Frontal cortex (tissue), 4 donors: ENCODE measurements at places on chromosomes 16 and 17.
A peak's percentile ranks its signal among the peaks of the same experiment; 100 is the strongest.

DNA sequence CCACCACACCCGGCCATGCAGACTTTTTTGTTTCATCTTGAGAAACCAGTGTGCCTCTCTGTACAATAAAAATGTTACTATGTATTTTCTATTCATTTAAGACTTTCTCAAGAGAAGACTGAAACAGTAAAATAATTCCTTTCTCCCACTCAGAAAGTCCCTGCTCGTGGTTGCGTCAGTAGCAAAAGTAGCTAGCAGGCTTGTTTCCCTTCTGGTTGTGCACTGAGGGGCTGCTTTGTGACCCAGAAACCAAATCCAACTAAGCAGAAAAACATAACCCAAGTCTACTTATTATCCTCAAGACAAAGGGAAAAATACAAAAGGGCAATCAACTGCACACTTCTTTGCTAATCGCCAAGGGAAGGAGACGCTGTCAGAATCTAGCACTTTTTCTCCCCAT, 3.4 kb upstream of the PNPO start:
- no peak for DNase-seq

- no peak for DNase-seq
Measured at GRCh38 chr17:4786106-4786511, at the start of gene VMO1. Gene VMO1 (minus strand): TSS chr17:4786364. CDS start chr17:4786352, 12 bp downstream.

DNA sequence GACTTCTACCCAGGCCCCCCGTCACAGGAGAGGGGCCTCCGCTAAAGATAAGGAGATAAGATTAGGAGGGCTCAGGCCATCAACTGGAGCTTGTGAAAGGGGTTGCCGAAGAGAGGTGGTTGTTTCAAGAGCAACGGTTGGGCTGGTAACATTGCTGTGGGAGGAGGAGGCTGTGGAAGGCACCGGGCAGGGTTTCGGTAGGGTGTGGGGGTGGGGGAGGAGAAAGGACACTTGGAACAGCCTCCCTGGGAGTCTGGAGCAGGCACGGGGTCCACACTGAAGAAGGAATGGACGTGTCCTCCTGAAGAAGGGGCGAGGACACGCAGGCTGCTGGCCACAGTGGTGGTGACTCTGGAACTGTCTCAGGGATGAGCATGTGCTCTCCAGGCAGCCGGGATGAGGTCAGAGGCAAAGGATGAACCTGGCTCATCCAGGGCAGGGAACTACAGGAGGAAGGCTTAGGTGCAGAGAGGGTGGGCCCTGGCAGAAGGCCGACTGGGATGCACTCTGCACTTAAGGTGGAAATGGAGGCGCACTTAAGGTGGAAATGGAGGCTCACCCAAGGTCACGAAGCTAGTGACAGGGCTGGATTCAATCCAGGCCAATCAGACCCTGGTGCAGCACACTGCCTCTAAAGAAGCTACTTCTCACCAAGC, 1.2 kb upstream of the EPX start:
- DNase-seq: no peak

DNA sequence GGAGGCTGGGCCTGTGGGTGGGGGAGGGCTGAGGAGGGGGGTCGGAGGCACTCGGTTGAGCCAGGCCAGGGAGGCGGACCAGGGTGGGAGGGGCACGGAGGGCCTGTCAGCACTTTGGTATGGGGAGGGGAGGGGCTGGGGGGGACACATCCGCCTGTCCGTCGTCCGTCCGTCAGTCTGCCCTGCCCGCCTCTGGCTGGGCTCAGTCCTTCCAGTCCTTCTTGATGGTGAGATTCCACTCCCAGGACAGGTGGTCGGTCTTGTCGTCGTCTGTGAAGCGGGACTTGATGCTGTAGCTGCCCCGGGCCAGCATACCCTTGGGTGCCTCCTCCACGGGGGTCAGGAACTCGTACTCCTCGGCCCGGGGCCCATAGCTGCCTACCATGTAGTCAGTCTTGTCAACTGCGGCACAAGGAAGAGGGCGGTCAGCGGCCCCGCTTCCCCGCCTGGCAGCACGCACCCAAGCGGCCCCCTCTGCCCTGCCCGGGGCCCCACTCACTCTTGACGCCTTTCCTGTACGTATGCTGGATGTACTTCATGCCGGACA, 2.4 kb downstream of the ARHGDIA start:
- no peak for DNase-seq

- peak; percentile 56 for DNase-seq
Measured at GRCh38 chr17:77802811-77803220, 155.7 kb upstream of the TNRC6C start.

- DNase-seq: no peak
Measured at GRCh38 chr16:15571557-15571956, 71.4 kb downstream of the MARF1 start.

DNA sequence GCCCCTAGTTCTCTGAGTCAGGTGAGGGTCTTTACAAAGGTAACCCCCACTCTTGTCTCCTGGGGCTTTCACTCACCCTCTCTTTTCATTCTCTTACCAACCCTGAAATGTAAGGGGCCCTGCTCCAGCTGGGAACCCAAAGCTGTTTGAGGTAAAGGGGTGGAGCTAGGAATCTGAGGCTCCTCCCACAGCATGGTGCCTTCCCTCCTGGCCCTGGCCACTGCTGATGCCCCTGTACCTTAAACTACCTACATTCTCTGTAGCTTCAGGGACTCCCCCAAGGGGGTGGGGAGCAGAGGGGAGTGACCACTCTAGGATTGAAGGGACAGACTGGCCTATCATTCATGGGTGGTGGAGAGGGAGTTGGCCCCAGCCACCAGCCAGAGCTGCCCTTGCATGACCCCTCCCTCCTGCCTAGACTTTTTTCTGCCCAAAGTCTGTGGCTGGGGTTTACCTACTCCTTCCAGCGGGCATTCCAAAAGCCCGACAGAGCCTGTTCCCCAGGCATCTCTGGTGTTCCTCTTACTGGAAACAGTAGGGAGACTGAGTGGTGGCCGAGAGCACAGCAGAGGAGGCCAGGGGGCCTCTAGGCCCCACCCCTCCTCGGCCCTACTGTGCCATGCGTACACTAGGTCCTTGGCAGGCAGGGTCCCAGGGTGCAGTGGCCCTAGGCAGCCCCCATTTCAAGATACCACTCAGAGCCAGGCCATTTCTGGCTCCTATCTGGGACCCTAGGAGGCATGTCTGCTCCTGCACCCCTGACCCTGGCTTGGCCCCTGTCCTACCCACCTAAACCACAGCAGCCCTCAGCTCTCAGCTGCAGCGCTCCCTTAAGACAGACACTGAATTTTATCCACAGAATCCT, 9.5 kb downstream of the DOK4 start:
- no peak for DNase-seq

DNA sequence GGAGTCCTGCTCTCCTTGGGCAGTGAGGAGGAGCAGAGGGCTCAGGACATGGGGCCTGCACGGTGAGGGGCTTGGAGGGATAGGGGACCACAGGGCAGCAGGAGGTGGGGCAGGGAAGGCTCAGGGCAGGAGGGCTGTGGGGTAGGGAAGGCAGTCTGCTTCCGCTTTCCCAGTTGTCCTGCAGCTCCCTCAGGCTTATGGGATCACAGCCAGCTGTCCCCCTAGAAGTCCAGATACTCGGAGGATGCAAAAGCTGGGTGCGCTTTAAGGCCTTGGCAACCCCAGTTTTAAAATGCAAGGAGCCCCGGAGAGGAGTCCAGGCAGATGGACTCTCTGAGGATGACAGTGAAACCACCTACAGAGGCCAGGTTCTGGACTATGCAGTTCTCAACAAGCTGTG, 299.1 kb upstream of the FOXF1 start:
- no peak for DNase-seq

GRCh38 chr16:86171329-86171728, 272.4 kb downstream of the IRF8 start:
- DNase-seq: no peak

- no peak for DNase-seq
Measured at GRCh38 chr17:2266045-2266864, 37.3 kb downstream of the SMG6 start.

DNA sequence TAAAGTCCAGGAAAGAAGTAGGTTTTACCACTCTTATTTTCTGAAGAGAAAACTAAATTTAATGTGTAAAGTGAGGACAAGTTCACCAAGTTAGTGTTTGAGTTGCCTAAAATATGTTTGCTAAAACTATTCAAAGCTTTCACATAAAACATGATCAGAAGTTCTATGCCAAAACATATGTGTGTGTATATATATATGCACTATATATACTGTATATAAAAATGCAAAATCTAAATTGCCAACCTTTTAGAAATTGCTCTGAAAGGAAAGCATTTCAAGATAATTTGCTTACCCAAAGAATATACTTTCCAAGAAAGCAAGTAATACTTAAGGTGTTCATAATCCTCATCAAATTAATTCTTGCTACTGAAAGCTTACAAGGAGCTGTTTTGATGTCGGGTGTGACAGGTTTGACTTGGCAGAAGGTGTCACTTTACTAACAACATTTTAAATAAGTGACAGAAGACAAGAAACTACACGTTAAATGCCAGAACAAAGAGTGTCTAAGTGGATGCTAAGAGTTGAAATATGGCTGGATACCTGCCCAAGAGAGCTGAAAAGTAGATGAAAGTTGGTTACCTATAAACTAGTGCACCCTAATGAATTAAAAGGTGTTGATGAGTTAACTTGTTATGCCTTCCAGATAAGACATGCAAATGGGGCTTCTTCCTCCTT, 32.3 kb upstream of the STH start:
- no peak for DNase-seq

- no peak for DNase-seq
Measured at GRCh38 chr16:83958137-83958845, 5.3 kb downstream of the OSGIN1 start.

- DNase-seq: no peak
Measured at GRCh38 chr17:59456923-59457615, 108.3 kb upstream of the DHX40 start.

DNA sequence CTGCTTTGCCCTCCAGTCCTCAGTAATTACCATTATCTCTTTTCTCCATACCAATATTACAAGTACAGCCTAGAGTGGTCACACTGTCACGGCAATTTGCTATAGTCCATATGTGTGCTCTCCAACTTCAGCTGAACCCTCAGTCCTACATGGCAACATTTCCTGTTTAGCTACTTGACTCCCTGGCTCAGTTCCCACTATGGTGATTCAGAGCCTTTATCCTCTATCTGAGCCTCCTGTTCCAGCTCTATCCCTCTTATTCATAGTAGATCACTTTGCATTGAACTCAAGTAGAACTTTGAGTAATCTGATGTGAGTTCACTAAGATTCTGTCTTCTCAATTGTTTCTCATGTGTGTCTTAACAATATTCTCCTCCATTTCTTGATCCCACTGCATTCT, 43.7 kb upstream of the GOSR1 start:
- DNase-seq: no peak

- no peak for DNase-seq
Measured at GRCh38 chr17:35184274-35184673, 9.9 kb downstream of the SLC35G3 start.

DNA sequence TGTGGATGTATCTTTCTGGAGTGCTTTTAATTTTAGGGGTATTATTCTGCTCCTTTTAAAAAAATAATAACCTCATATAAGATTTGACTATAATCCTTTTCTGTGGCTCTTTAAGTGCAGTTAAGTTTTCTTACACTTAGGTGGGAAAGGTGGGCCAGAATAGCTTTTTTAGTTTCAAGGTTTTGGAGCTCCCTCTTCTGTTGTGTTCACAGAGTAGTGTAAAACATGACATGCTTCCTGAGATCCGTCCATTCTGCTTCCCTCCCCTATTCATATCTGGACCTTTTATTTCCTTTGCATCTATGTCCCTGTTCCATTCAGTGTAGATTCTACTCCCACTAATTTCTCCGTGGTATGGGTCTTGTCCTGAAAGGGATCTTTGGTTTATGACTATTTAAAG, 12.8 kb downstream of the LRRC36 start:
- no peak for DNase-seq

GRCh38 chr16:73418691-73419090, 370.8 kb upstream of the ZFHX3 start:
- no peak for DNase-seq

GRCh38 chr17:82351713-82352488, 7.1 kb upstream of the TEX19 start:
- peak; percentile 80 for DNase-seq

DNA sequence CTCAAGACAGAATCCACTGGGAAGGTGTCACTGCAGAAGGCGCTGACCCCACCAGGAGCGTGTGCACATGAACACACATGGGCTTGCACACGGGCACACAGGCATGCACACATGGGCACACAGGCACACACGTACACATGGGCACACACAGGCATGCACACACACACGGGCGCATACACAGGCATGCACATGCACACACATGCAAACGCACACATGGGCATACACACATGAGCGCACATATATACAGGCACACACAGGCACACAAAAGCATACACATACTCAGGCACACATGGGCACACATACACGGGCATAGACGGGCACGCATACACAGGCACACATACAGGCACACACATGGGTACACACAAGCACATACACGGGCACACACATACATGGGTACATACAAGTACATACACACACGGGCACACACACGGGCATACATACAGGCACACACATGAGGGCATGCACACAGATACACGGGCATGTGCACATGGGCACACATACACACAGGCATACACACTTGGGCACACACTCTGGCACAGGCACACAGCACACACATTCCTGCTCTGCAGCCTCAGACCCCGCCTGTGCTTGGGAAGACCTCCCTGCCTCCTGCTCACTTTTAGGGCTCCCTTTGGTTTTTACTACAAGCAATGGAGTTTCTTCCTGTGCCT, 86.8 kb downstream of the ZNF778 start:
- DNase-seq: no peak

- DNase-seq: no peak
Measured at GRCh38 chr17:8273884-8274444, 14.5 kb upstream of the RANGRF start.

DNA sequence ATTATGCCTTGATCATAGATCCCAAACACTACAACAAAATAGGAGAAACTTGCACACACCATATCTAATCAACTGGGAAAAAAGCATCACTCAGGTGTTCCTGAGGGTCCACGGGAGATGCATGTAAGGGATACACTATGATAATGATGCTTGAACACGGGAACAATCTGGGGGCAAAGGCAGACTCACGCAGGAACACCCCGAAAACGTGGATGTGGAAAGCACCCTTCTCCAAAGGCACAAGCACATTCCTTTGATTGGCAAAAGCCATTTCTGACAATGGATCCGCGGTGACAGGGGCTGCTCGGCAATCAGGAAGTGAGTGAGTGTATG, 1.3 kb downstream of the ZNF652 start:
- no peak for DNase-seq

GRCh38 chr17:53950207-53950857, 127.6 kb downstream of the KIF2B start:
- no peak for DNase-seq

DNA sequence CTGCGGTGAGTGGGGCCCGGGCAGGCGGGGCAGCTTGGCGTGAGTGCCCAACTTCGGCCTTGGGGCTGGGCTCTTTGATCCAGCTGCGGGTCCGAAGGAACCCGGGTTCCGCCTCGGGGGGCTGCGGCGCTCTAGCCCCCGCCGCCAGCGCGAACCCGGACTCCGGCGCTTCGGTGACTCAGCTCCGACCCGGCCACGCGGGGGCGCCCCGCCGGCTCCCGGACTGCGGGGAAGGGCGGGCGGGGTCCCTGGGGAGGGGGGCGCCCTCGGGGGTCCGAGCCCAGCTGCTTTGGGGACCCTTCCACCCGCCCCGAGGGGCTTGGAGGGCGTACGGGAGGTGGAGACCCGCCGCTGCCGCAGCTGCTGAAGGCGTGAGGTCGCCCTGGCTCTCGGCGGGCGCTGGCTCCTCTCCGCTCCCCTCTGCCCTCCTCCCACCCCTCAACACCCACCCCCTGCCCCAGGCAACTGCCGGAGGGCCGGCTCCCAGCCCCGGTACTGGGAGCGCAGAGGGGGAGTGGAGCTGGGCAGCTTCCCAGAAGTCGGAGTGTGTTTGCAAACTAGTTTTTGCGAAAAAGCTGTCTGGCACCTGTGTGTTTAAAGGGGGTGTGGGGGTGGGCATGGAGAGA, 516 bp downstream of the CPNE2 start:
- peak; percentile 77 for DNase-seq

- no peak for DNase-seq
Measured at GRCh38 chr16:1280783-1281182, 24.9 kb downstream of the TPSD1 start.
